H1 (cell line): ENCODE measurements at places on chromosomes 6 and 20. TPM values are rescaled to one million over a fixed set of nuclear protein-coding genes. Genes with fewer than 3 reads are reported as not detected.

GRCh38 chr6:137861550-137862337 lies 5.3 kb upstream of the TNFAIP3 start:
- H3K27me3 ChIP-seq, result peaks cover 4% of the 10 kb centered on the region; the same call in 1 of the 2 replicates
- peaks cover 9% of the 10 kb centered on the region for H3K4me1 ChIP-seq
- no peak overlapping the region for H3K4me3 ChIP-seq
- H3K27ac ChIP-seq, result no peak overlapping the region

The PPP1R3G gene
- 0.09 TPM in 1 of 2 replicates, not detected in the other for total RNA-seq

The FUCA2 gene
- 47.2 and 47.4 TPM in 2 replicates for total RNA-seq

DNA sequence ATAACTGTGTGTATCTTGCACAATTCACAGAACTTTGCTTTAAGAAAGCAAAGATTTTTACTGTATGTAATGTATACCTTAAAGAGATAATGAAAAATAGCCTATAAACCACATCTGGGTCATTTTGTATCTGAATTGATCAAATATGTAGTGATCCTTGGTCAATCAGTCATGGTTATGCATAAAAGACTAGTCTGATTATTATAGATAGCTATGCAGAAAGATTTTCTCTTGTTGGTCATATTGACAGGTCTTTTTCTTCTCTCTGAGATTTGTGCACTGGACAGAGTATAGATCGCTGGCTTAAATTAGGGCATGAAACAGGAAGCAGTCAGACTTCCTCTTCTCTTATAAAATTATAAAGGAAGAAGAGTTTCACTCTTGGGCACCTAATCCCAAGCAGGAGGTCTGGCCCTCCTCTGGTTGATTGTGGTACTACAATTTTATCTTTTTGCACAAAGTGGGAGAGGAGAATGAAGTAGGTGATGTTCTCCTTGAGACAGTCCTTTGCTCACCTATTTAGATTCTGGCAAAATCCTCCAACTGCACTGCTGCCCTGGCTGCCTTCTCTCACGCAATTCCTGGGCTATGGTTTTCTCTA lies 380.9 kb upstream of the RGS17 start:
- H3K4me1 ChIP-seq, result no peaks in the 10 kb centered on the region
- no peaks in the 10 kb centered on the region for H3K27me3 ChIP-seq
- no peak overlapping the region for H3K4me3 ChIP-seq
- no peaks in the 10 kb centered on the region for H3K36me3 ChIP-seq
- DNase-seq, result no peak

DNA sequence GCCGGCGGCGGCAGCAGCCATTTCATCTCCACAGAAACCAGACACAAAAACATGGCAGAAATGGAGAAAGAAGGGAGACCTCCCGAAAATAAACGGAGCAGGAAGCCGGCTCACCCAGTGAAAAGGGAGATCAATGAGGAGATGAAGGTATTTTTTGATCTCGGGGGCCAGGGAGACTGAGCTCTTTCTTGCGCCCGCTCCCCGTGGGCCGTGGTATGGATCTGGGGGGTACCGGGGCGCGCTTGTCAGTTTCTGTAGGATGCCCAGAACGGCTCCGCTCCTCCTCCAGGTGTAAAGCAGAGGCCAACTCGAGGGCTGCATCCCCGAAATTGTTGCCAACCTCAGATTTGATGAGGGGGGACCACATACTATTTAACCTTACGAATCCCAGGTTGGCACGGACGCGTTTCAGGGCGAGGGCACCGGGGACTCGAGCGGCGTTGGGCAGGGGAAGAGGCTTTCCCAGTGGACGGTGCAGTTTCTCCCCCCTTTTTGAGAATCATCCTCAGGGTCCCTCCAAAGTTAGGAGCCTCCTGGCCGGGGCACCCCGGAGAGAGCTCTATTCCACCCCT lies 735 bp downstream of the SOBP start:
- DNase-seq, result no peak
- H3K4me1 ChIP-seq, result peaks cover 11% of the 10 kb centered on the region
- no peaks in the 10 kb centered on the region for H3K36me3 ChIP-seq
- peaks cover 38% of the 10 kb centered on the region for H3K27me3 ChIP-seq
- no peak overlapping the region for H3K27ac ChIP-seq

- H3K4me3 ChIP-seq, result no peak overlapping the region
- no peak for DNase-seq
Measured at GRCh38 chr20:25257130-25257529, 9.2 kb downstream of the PYGB start.

- no peaks in the 10 kb centered on the region for H3K36me3 ChIP-seq
- H3K4me1 ChIP-seq, result no peaks in the 10 kb centered on the region
- no peak overlapping the region for H3K4me3 ChIP-seq
- H3K27me3 ChIP-seq, result no peaks in the 10 kb centered on the region
- H3K27ac ChIP-seq, result no peak overlapping the region
Measured at GRCh38 chr20:60138256-60139220, 180.3 kb downstream of the CDH26 start.

DNA sequence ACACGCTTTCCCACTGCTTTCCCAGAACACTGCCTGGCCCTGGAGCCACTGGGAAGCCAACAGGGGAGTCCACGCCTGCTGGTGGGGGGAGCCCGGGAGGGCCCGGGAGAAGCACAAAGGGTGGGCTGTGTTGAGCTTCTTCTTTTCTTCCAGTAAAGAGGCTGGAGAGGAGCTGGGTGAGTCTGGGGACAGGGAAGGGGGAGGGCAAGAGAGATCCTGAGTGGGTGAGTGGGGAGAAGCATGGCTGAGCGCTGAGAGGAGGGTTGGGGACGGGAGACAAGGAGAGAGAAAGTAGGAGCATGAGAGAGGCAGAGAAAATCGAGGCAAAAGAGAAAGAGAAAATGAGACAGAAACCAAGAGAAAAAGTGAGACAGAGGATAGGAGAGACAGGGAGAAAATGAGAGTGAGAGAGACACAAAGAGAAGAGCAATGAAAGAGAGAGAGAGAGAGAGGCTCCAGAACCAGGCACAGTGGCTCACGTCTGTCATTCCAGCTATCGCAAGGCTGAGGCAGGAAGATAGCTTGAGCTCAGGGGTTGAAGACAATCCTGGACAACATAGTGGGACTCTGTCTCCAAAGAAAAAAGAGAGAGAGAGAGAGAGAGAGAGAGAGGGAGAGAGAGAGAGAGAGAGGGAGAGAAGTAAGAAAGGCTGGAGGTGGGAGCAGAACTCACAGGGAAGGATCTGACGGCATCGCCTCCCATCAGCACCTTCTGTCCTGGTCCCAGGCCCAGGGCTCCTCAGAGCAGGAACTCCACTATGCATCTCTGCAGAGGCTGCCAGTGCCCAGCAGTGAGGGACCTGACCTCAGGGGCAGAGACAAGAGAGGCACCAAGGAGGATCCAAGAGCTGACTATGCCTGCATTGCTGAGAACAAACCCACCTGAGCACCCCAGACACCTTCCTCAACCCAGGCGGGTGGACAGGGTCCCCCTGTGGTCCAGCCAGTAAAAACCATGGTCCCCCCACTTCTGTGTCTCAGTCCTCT lies 2.0 kb downstream of the LST1 start:
- H3K36me3 ChIP-seq, result no peaks in the 10 kb centered on the region
- no peaks in the 10 kb centered on the region for H3K27me3 ChIP-seq
- no peak overlapping the region for H3K27ac ChIP-seq
- DNase-seq, result no peak

- no peak overlapping the region for H3K27ac ChIP-seq
- no peaks in the 10 kb centered on the region for H3K27me3 ChIP-seq
- H3K4me3 ChIP-seq, result no peak overlapping the region
- H3K4me1 ChIP-seq, result peaks cover 57% of the 10 kb centered on the region
Measured at GRCh38 chr6:42135722-42136121, 6.7 kb downstream of the C6orf132 start.
